ENCODE measurements at places on chromosomes 2 and 18. TPM values are rescaled to one million over a fixed set of nuclear protein-coding genes. Genes with fewer than 3 reads are reported as not detected.

Gene HSPE1
- total RNA-seq = 124 TPM

DNA sequence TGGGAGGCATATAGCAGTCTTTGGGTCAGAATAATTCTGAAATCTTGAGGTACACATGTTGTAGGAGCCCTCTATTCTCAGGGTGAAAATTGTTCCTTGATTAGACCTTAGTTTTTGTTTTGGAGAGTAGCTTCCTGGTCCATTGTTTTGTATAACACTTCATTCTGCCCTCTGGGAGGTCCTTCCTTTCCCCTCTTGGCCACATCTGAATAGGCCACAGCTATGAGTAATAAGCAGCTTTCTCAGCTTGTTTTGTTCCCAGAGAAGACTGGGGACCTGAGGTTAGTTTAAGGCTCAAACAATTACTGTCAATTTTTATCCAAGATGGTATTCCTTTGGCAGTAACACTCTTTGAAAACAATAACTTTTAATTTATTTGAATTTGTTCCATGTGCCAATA, 72.6 kb upstream of the NOL4 start:
- no peak for DNase-seq

- DNase-seq = no peak
Measured at GRCh38 chr2:202769201-202769600, 102.4 kb downstream of the ICA1L start.

DNA sequence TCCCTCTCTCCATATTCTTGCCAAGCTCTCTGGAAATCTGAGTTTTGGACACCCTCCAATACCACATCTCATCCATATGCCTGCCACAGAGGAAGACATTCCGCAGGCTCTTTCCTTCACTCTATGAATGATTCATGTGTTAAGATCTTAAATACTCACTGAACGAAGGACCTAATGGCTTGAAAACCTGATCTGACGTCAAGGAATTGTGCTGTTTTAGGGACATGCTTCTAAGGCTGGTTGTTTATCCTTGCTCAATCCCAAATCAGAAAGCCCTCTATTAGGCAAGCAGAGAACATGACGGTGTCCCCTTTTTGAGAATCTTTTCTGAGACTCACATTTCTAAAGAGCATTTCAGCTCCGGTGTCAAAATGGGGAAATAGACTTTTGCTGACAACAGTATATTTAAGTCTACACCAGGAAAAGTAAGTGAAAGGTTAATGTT, 83.7 kb upstream of the GALNT5 start:
- DNase-seq = no peak

DNA sequence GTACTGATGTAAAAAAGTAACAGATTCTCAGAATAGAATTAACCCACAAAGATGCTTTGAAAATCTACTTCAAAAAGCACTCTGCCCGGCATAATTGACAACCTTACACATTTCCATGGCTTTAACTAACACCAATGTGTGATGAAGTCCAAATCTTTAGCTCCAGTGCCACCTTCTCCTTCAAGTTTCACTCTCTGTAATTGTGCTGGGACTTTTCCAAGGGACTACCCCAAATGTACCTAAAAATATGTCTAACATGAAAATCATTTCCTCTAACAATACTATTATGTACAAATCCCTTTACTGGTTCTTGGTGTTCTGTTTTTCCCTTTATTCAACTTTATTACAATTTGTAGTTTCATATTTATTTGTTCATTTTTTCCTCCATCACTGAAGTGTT, 20.6 kb upstream of the UBE2E3 start:
- no peak for DNase-seq

GRCh38 chr18:6876641-6877041, 147.1 kb downstream of the ARHGAP28 start:
- no peak for DNase-seq

DNA sequence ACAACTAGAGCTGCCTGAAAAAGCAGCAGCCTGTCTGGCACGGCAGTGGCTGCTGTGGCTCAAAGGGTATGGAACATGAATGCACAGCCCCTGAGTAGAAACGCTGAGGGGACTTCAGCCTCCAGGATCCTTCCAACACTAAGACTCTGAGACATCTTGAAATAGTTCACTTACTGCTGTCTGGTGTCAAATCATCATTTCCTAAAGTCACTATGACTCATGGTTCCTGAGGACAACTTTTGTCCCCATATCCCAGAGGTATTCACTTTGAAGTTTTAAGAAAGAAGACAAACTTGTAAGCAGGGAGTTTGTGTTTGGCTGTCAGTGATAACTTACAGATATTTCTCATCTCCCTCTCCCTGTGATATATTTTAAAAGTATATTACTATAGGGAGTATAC, 33.3 kb upstream of the NEB start:
- no peak for DNase-seq

Gene ST8SIA5
- 0.29 TPM for total RNA-seq

Gene GALR1
- total RNA-seq = not detected

GRCh38 chr18:72638376-72638775, 94.2 kb upstream of the CBLN2 start:
- no peak for DNase-seq

Gene ASAP2
- 24.2 TPM for total RNA-seq

DNA sequence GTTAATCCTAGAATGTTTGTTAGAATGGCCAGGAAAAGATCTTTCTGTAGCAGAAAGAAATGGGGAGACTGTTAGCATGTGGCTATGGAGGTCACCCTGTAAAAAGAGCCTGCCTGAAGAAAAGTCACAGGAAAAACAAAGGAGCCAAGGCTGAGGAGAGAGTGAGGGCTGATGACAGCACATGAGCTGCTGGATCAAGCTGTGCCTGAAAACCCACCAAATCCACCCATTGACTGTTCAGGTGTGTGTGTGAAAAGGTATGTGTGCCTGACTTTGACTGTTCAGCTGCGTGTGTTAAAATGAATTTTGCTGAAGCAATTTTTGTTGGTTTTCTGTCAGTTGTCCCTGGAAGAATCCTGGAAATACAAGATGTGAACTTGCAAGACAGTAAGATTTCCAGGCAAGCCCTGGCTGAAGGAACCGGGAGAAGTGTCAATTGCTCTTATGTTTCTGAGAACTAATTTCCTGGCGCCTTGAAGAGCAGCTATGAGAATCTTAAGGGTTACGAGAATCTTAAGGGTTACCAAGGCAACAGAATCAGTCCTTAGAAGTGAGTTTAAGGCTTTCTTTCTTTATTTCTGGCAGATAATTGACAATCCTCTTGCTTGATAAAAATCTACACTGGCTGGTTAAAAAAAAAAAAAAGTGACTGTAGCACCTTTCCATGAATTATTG, 73.0 kb upstream of the LGALSL start:
- DNase-seq = no peak

- no peak for DNase-seq
Measured at GRCh38 chr2:166727095-166727494, 161.2 kb upstream of the XIRP2 start.

- DNase-seq = no peak
Measured at GRCh38 chr2:117770730-117771129, 43.8 kb upstream of the DDX18 start.

- DNase-seq = no peak
Measured at GRCh38 chr2:149225446-149225845, 104.9 kb upstream of the LYPD6 start.

DNA sequence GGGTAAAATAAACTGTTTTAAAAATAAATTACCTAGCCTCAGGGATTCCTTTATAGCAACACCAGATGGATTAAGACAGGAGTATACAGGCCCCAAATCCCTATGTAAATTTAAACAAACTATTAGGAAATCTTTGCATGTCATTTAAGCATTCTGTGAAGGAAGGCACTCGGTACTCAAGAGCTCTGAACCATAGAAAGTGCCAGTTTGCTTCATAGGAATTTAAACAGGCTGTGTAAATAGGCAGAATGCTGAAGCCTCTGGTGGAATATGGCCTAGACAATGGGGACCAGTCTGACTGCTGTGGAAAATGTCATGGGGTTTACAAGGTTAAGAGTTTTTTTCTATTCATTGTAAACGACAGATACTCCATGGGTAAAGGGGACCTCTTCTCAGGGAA, 377.4 kb downstream of the DLGAP1 start:
- no peak for DNase-seq

DNA sequence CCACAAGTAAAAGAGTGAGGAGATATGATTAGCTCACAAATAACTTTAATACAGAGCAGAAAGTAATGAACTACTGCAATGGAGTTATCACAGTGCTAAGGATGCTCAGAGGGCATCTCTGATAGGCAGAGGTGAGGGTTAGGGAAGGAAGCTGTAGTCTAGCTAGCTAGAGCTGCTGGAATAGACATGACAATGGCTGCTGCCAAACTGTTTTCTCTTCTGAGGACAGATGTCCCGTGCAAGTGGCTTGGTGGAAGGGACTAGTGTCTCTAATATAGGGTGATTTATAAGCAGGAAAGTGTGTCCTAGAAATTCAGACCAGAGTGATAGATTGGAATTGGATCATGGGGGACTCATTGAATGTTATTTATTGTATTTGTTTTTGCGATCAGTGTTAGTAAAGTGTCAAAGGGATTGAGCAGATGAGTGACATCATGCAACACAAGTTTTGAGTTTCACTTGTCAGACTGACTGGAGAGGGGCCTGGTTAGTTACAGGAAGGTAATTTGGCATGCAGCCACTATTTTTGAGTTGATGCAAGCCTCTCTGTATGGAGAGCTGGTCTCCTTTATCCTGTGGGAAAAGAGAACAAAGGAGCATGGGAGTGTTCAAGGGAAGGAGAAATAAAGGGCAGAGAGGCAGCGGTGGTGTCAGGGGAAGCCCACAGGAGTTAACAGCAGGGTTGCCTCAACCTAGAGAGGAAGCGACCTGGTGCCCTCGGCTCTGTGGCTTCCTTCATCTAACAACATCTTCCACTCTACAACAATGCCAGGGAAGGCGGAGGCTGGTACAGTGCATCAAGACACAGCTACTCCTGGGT, 1.9 kb downstream of the CTLA4 start:
- no peak for DNase-seq

DNA sequence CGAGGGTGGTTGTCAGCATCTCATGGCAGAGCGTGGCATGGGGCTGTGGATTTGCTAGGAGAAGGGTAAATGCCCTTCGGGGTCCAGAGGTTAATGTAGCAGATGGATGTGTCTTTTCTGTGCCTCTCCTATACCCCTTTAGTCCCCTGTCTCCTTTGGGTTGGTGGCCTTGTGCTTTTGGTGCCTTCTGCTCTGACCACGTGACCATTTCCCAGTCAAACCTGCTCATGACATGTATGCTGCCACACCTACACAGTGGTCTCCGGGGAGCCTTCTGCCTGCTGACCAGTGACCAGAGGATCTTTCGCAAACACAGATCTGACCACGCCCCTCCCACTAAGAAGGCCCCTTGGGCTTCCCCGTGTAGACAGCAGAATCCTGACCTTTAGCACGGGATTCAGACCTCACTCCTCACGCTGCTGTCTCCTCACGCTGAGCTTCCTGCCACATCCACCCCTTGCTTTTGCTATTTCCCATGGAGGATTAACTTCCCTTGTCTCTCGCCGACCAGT, 116.2 kb downstream of the ACOXL start:
- no peak for DNase-seq

DNA sequence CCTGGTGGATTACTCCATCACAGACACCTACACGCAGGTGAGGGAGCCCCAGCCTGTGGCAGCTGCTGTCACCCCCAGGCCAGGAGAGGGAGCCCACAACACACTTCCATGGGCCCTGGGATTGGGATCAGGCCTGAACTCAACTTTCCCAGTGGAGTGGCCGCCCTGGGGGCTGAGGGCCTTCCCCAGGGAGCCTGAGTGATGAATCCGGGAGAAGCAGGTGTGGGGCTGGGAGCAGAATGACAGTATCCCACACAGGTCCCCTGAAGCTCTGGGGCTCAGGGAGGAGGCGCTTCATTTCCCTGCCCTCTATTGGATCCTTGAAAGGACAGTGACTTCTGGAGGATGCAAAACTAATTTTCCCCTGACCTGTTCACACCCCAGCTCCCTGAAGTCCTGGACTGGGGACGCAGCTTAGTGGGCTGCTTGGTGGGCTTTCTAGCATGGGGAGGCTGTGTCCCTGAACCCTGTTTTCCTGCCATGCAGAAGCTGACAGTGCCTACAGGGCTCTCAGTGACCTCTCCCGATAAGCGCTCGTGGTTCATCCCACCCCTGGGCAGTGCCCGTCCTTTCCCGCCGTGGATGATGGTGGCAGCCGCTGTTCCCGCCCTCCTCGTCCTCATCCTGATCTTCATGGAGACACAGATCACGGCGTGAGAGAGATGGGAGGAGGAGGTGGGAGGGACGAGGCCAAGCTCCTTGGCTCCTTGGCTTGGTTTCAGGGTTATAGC, 11.0 kb downstream of the SLC4A3 start:
- no peak for DNase-seq

- DNase-seq = no peak
Measured at GRCh38 chr2:226799976-226800940, 638 bp upstream of the IRS1 start.

GRCh38 chr18:58311390-58311789, 267.4 kb downstream of the NEDD4L start:
- no peak for DNase-seq

Gene GALNT5
- total RNA-seq = 1.6 TPM
